Stimulated activated CD8-positive, alpha-beta memory T cell treated with anti-CD3 and anti-CD28 coated beads, Interleukin-15, amount 100 ng/mL, for 1 hour (primary cell): ENCODE measurements at places on chromosomes 2 and 18.

DNA sequence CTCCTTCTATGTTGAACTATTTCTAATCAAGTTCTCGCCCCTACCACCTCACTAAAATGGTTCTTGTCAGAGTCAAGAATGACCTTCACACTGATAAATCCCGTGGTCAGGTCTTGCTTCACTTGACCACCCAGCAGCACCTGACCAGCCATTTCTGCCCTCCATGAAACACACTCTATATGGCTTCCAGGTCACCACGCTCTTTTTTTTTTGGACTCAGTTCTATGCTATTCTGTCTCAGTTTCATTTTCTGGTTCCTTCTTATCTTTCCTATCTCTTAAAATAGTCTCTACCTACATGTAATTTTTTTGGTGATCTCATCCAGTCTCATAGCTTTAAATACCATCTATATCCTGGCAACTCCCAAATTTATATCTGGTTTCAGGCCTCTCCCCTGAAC, 11.4 kb downstream of the EIF2AK3 start:
- no peak for DNase-seq

DNA sequence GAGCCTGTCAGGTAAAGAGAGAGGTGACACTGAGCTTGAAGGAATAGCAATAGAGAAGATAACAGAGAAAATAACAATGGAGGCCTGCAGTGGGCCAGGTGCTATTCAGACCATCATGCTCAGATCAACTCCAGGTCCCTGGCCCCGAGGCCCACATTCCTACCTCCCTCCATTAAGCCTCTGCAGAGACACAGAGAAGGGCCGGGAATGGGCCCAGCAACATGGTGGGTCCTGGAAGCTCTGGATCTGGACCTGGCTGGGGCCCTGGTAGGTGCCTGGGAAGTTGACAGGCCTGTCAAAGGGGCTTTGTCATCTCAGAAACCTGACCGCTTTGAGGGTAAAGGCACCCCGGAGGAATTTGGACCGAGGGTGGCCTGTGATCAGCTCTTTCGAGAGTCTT, 159.7 kb upstream of the GLI2 start:
- DNase-seq: no peak

DNA sequence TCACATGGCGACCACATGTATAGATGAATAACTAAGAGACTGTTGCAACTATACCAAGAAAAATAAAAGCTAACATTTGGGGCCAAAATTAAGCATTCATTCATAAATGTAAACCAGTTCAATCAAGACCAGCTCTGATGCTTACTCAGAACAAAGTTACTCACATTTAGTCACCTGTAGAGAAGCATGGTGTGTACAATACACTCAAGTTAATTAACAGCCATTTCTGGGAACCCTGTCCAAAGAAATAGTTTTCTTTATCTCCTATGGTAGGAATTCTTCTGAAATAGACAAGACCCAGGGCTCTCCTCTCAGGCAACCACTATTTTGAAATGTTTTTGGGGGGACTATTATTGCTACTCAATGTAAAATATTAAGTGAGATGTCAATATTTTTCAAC, 1.6 kb downstream of the SCN3A start:
- DNase-seq: no peak

DNA sequence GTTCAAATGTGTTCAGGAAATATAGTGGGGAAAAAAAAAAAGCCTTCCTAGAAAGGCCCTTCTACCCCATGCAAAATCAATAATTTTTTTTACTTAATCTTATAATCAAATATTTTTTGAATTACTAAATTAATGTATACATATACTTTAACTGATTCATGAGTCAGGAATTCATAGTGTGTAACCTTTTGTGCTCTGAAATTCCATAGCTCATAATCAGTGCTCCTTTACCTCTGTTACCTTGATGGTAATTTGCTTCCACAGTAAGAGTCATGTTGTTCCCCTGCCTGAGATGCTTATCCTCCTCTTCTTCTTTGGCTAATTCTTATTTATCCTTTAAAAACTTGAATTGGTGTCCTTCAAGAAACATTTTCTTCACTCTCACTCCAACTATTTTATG, 414.2 kb downstream of the THSD7B start:
- DNase-seq: no peak

DNA sequence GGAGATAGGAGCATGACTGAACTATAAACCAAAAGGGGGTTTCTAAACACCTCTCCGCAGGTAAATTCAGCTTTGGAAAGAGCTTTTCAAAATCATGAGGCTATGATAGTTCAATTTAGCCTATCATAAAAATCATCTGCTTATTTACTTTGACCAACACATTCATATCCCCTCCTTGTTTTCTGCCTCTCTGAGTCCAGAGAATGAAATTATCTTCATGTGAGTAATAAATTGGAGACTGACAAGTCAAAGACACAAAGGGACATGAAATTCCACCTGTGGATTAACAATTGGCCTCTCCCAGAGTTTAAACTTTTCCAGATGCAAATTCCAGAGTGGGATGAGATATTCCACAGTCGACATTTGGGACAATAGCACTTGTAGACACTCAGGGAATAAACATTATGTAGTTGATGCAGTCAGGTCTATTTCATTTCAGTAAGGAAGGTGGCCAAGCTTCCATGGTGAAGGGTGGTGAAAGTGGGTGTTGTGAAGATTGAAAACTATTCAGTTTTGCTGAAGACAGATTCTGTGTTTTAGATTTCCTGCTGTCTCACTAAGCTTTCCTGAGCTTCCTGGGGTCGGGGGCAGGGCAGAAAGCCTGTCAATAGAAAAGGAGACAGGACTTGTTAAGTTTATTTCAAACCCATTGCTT, 84.7 kb downstream of the CDC42EP3 start:
- DNase-seq: no peak

DNA sequence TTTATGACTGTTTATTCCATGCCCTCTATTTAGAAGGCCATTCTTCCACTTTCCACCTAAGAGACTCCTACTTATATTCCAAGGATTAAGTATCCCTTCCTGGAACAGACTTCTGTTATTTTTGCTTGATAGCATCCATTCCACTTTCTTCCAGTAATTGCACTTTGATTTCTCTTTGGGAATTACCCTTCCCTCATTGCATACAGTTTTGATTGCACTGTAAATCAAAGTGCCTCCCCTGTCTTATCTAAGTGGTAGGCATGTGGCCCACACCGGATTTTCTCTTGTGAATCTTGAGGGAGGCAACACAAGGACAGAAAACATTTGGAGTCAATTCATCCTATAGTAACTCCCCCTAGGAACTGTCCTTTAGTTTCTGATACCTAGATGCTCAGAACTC, 120.4 kb downstream of the PDE11A start:
- DNase-seq: no peak

GRCh38 chr2:134602666-134603065, 116.1 kb downstream of the TMEM163 start:
- no peak for DNase-seq

- DNase-seq: no peak
Observed at GRCh38 chr18:3485153-3486149, 35.5 kb downstream of the TGIF1 start.

DNA sequence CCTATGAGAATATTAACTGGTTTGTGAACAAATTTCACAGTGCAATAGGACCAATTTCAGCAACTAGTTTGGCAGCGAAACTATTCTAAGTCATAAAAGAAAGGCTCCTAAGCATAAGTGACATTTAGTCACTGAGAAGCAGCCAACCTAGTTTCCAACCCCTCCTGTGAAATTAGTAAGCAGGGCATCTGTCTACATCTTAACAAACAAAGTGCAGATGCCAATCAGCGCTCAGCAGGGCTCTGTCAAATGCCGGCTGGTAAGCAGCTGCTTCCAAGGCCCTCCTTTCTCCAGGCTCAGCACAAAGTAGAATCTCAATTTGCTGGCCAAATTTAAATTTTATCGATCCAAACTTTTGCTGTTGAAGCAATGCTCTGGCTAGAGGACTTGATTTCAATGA, 124.7 kb downstream of the ICOS start:
- no peak for DNase-seq

DNA sequence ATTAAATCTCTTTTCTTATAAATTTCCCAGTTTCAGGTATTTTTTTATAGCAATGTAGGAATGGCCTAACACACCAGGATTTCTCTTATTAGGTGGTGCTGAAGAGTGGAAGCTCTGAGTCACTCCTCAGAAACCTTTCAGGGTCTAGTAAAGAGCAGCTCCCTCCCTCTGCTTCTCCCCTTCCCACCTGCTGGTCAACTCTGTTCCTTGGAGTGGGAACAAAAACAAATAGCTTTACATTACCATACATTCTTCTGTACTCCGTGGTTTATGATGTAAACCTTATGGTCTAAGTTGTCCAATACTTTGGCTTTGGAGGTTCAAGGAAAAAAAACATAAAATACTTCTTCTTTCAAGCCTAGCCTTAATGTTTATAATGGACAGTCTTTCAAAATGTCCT, 2.7 kb upstream of the IL1R1 start:
- DNase-seq: no peak

- no peak for DNase-seq
Observed at GRCh38 chr2:167504695-167505094, 616.4 kb downstream of the XIRP2 start.

GRCh38 chr2:120920454-120921148, 184.9 kb downstream of the GLI2 start:
- no peak for DNase-seq

DNA sequence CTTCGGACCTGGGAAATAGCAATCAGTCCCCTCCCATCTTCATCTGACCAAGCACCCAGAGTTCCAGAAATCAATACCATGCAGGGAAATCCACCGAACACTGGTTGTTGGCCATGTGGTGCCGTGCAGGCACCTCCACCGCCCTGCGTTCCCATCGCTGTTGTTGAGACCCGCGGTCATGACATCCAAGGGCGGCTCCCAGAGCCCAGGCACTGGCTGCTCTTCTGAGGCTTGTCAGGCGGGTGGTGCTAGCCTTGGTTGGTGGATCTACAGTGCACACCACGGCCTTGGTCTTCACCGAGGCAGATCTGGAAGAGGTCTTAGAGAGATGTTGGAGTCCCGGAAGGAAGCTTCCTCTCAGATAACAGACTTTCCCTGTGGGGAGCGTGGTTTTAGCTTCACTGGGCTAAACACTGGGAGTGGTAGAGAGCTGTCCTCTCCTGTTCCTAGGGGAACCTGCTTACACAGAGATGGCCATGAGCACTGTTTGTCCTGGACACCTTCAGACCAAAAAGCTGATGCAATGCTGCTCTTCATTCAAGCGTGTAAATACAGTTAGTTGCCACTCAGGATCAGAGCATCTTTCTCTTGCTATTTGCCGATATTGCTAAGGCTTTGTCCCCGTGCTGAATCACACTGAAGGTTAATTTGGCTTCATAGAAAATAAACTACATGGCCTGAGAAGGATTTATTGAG, 58.3 kb downstream of the SMIM21 start:
- no peak for DNase-seq

GRCh38 chr2:191451116-191451515, 205.9 kb downstream of the MYO1B start:
- no peak for DNase-seq

DNA sequence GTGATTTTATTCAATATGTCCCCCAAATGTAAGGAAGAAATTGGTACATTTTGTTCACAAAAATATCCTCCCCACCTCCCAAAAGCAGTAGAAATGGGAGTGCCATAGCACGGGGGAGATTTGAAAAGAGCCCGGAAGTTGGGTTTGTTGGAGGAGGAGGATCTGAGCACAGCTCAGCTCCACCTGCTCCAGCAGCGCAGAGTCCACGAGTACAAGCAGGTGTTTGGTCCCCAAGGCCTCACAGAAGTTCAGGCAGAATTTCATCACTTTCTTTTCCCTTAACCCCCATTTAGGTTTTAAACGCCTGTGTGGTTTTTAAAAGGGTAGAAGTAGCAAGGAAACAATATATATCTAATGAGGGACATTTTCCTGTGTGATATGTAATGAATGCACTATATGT, 56.0 kb downstream of the TRAPPC12 start:
- no peak for DNase-seq

GRCh38 chr2:1782514-1782913, 38.2 kb upstream of the PXDN start:
- no peak for DNase-seq

DNA sequence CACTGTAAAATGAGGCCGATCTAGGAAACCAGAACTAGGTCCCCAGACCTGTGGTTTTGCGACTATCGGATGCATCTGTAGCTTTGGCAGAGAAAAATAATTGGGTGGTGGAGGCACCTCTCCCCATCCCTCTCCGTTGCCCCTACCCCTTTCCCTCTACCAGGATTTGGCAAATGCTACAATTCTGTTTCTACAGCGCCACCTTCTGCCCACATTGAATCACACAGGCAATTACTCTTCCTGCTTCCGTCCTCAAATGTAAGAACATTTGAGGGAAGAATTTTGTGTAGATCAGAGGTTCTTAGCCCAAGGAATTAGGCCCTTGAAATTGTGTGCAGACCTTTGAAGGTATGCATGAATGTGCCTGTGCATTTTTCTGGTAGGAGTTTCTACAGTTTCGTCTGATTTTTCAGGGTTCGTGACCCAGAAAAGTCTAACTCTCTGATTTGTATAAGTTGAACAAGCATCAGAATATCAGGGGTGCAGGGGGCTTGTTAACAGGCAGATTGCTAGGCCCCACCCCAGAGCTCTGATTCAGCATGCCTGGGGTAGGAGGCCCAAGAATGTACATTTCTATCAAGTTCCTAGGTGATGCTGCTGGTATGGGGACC, 11.2 kb downstream of the ATP6V1B1 start:
- DNase-seq: peak; percentile 34
